ENCODE measurements at places on chromosomes 3 and 15.

GRCh38 chr3:14405360-14406238 lies 3.2 kb downstream of the SLC6A6 start:
- no peak for DNase-seq

- no peak for DNase-seq
Observed at GRCh38 chr3:162487138-162487537, 990.5 kb downstream of the OTOL1 start.

DNA sequence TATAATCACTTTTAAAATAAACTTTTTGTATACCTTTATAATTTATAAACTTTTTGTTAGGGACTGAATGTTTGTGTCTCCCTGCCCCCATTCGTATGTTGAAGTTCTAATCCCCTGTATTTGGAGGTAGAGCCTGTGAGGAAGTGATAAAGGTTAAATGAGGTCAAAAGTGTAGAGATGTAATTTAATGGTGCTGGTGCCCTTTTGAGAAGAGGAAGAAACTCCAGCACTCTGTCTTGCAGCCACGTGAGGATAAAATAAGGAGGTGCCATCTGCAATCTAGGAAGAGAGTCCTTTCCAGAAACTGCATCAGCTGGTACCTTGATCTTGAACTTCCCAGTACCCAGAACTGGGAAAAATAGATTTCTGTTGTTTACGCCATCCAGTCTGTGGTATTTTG lies 106.1 kb upstream of the RGMA start:
- DNase-seq = no peak

DNA sequence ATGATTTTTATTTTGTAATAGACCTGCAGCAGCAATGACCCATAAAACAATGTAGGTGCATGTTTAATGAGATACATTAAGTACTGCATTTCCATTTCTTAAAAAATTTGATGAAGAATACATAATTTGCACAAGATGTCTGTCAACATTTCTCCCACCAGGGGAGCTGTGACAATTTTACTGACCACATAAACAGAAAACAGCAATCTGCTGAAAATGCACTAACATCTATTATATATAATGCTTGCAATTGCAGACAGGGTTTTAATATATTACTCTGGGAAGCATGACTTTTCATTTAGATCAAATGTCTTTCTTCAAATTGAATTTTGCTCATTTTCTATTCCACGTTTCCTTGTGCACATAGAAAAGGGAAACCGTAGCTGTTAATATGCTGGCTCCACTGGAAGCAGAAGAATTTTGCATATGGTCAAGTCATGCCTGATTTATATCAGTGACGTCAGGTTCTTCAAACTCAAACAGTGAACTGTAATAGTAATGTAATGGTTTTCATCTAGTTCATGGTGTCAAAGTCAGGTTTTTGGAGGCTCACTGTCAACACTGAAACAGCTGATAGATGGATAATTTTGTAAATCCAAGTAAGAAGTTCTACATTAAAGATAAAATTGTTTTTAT lies 79.8 kb upstream of the IGF1R start:
- DNase-seq = no peak

DNA sequence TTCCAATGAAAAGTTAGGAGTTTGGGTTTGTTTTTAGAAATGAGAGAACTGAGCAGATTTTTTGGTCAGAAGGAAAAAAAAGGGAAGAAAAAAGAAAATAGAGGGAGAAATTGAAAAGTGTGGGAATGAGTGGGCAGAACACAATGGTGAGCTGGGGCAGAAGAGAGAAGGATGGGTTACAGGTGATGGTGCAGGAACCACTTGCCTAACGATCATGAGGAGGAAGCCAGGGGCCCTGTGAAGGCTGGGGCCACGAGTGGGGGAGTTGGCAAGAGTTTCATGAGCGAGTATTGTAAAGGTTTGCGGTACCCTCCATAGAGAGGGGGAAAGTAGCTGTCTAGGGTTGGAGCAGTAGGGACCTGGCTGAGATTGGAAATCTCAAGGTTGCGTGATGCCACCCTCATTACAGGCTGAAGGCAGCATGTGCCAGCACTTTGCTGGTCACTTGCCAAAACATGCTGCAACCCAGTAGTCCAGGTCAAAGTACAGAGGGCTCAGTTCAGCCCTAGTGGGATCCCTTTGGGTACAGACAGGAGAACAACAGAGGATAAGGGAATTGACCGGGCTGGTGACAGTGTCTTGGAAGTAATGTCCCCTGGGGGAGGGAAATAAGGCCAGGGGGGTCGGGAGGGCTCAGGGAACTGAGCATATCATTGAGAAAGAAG lies 6.6 kb downstream of the IVD start:
- DNase-seq = no peak

DNA sequence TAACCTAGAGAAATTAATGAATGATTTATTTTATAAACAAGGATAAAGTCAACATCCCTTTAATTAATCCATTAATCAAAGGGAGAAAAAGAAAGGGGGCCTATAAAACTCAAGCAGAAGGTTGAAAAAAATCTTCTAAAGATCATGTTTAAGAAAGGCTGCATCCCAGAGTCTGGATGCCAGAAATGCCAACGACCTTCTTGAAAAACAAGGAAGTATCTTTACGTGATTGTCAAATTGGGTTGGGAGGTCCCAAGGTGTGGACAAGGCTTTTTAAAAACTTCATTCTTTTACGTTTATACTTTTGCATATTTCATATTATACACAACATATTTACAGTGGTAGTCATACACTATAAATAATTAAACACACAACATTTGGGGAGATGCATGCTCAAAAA lies 1.6 kb downstream of the GOLGB1 start:
- no peak for DNase-seq

DNA sequence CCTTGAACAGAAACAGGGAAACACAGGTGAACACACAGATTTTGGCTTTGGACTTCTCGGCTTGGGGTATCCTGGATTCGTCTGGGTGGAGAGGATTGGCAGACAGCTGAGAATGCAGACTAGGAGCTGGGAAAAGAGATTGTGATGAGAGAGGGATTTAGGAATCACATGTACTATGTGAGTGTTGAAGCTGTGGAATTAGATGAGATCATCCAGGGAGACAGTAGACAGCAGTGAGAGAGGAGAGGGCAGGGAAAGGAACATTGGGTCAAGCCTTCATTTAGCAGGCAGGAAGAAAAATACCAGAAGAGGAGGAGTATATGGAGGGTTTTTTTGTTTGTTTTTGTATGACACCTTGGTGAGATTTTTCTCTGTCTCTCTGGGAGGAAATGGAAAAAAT lies 262.1 kb upstream of the TBL1XR1 start:
- no peak for DNase-seq

GRCh38 chr3:62039586-62039985 lies 333.8 kb downstream of the FEZF2 start:
- DNase-seq = no peak

- DNase-seq = no peak
Observed at GRCh38 chr3:157922614-157923013, 183.6 kb downstream of the SHOX2 start.

DNA sequence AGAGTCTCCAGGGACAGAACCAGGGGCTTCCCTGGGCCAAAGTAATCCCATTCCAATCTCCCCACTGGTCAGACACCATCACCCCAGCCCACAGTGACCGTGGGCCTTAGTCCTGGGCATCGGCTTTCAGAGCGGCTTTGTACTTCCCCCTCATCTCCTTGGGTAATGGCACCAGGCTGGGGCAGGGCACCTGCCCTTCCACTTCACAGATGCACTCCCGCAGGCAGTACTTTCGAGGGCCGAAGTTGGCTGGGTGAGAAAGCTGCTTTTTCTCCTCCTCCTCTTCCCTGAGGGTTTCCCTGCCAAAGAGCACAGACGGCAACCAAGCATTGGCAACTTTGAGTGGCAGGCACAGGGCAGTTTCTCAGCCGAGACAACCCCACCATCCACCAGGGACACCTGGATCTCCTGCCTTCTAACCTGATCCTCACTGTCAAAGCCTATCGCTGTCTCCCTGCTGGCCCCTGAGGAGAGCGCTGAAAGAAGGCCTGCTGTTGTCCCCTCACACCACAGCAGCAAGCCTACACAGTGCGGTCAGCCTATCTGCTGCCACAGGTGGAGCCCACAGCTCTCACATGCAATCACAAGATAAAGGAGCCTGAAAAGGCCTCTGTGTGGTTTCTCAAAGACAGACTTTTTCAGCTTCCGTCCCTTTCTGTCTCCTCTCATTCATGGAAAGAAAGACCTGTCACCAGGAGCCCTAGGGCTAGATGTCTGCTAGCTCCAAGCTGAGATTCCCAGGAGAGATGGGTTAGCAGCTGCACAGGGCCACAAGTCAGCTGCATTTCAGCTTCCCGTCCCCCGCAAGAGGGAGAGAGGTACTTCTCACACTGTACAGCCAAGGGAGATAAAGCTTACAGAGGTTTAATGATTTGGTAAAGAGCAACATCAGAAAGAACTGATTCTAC lies 12.5 kb downstream of the MRPS25 start:
- no peak for DNase-seq

DNA sequence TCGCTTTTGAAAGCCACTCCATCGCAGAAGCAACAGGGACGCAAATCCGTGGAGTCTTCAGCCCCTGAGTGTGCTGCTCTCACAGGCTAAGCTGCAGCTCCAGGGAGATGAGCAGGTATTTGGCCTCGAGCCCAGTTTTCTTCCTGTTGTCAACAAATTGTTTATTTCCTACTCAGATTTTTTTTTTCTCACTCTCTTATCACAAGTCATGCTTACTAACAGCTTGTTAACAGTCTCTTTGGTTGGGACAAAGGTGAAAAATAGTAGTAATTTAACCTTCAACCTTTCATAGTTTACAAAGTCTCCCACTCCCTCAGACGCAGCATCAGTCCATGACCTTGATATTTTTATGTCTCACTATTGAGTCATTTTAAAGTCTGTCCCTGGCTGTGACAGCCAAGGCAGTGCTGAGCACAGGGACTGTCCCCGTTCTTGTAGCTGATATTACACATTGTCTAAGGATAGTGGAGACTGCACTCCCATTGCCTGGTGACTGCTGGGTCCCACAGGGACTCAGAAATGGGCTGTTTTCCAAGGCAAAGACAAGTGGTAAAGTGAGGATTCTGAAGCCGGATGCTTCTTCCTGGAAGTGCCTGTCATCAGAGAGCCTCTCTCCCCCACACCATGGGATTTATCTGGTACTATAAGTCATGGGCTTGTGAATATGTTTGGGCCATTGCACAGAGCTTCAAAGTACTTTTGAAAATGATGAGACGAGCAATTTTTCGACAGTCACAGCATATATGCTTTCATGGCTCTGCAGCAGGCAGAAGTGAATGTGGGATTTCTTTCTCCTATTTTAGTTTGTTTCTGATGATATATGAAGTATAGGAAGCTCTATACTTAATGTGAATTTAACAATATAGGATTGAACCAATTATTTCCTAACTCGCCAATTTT lies 59.8 kb upstream of the UNC13C start:
- no peak for DNase-seq

GRCh38 chr3:47741925-47742324 lies 39.8 kb downstream of the SMARCC1 start:
- no peak for DNase-seq

GRCh38 chr3:27559835-27560234 lies 75.7 kb upstream of the SLC4A7 start:
- DNase-seq = peak; percentile 35

GRCh38 chr15:31488437-31489204 lies 162.0 kb downstream of the KLF13 start:
- DNase-seq = peak; percentile 22

GRCh38 chr3:154304116-154304786 lies 20.0 kb downstream of the DHX36 start:
- DNase-seq = no peak

DNA sequence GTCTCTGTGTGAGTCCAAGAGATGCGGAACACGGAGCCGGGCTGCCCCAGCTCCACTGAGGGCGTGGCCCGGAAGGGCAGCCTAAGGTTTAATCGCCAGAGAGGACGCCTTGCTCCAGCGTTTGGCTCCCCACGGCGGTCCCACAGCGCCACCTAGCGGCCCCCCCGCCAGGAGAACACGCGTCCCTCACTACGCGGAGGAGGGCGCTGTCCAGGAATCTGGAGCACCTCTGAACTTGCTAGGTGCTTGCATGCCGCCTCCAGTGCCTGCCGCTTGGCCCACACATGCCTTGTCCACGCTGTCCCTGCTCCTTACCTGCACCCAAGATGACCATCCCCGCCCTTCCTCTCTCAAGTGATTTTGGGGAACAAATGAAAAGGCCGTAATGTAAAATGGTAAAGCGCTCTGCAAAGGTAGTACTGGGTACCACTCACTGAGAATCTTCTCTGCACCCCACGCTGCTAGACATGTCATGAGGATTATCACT lies 14.4 kb upstream of the MRPS22 start:
- peak; percentile 81 for DNase-seq

DNA sequence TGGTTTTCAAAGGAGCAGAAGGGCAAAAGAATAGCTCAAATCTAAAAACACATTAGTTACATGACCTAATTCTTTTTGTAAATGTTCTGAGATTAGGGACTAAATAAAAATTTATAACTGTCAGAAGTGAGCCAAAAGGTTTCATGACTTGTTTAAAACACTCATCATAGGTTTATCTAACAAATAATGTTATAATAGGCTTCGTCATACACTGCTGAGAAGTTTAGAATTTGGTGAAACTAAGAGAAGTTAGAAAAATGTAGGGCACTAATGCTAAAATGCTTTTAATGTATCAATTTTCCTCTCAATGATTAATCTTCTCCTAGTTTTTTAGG lies 468.8 kb upstream of the CDIN1 start:
- no peak for DNase-seq

DNA sequence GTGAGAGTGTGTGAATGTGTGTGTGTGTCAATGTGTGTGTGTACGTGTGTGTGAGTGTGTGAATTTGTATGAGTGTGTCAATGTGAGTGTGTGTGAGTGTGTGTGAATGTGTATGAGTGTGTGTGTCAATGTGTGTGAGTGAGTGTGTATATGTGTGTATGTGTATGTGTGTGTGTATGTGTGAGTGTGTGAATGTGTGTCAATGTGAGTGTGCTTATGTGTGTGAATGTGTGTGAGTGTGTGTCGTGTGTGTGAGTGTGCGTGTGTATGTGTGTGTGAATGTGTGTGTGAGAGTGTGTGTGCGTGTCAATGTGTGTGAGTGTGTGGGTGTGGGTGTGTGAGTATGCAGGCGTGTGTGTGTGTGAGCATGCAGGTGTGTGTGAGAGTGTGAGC lies 93.5 kb upstream of the ALDH1A3 start:
- no peak for DNase-seq

GRCh38 chr3:98655666-98656065 lies 62.3 kb upstream of the CPOX start:
- DNase-seq = no peak

DNA sequence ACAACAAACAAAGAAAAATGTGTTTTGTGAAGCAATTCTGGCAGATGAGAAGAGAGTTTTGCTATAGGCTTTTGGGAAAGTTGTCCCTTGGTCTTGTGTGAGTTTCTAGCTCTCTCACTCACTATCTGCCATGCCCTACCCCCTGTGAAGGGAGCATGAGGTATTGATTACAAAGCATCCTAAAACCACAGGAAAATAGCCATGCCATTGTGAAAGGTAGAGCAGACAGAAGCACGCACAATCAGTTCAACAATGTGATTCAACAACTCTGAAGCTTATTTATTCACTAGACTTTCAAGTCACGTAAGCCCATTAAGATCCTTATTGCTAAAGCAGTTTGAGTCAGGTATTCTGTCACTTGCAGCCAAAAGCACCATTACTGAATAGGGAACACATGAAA lies 6.5 kb upstream of the AQR start:
- no peak for DNase-seq

All from NCI-H446 (cell line).